Stimulated activated CD4-positive, alpha-beta T cell treated with anti-CD3 and anti-CD28 coated beads, Interleukin-15, amount 100 ng/mL, for 24 hours (primary cell): ENCODE measurements at places on chromosomes 7 and 10.

DNA sequence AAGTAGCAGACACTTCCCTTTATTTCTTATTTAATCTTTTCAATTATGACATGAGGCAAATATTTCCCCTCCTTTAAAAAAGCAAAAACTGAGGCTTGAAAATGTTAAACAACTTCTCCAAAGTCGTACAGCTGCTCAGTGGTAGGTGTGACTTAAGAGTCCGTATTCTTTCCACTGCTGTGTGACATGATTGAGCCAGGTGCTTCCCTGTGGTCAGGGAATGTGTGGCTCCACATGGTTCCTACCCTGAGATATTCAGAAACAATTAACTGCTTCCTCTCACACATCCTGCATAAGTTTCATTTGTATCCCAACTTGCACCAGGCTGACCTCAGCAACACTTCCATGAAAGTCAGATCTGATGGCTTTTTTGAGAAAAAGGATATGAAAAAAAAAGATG is 13.6 kb downstream of the OPALIN start:
- DNase-seq = no peak

DNA sequence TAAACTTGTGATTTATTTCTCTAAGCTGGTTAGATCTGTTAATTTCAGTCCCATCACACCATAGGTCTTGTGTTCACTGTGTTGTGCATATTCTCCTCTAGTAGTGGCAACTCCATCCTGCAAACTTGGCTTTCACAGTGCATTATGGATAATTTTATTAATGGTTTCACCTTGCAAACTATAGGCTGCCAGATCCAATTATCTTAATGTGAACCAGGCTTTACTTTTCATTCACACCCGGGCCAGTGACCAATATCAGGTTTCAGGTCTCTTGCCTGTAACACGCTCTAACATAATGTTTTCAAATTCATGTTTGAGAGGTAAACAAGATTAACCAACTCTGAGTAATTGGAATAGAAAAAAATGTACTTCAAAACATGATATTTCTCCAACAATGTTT is 1293.0 kb downstream of the REEP3 start:
- DNase-seq = no peak

DNA sequence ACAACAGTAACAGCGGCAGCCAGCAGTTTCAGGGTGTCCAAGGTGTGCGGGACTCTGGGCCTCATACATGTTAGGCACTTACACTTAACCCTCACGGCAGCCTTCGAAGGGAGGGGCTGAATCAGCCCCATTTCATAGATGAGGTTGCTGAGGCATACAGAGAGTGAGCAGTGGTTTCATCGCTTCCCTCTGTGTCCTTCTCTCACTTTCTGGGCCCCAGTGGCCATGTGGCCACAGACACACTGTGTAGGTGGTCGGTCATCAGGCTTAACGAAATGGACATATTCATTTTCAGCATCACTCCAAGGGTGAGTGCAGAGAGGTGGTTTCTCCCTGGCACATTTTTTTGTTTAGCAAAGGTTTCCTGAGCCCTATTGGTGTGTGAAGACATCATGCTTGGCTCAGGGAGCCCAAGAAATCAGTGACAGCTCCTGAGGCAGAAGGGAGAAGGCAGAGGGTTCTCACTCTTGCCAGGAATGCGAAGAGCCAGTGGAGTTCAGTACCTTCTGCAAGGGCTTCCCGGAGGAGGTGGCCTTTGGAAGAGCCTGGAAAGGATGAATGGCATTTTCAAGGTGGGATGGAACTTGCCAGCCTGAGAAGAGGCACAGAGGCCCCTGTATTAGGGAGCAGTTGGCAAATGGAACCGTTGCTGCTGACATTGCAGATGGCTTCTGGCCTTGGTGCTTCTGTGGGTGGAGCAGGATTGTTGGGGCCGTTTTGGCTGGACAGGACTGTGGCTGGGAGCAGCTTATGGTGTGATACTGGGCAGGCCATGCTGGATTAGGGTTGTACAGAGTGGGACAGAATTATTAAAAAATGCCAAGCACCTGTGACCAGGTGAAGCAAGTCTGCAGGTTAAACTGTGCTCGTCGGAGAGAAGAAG is 61.7 kb upstream of the PPIF start:
- DNase-seq = peak; percentile 63

GRCh38 chr7:50184271-50184990 is 91.4 kb upstream of the ZPBP start:
- no peak for DNase-seq

GRCh38 chr7:130442601-130443000 is 1.8 kb upstream of the CEP41 start:
- DNase-seq = no peak

- DNase-seq = no peak
Measured at GRCh38 chr10:33937036-33937730, 602.7 kb upstream of the NRP1 start.

DNA sequence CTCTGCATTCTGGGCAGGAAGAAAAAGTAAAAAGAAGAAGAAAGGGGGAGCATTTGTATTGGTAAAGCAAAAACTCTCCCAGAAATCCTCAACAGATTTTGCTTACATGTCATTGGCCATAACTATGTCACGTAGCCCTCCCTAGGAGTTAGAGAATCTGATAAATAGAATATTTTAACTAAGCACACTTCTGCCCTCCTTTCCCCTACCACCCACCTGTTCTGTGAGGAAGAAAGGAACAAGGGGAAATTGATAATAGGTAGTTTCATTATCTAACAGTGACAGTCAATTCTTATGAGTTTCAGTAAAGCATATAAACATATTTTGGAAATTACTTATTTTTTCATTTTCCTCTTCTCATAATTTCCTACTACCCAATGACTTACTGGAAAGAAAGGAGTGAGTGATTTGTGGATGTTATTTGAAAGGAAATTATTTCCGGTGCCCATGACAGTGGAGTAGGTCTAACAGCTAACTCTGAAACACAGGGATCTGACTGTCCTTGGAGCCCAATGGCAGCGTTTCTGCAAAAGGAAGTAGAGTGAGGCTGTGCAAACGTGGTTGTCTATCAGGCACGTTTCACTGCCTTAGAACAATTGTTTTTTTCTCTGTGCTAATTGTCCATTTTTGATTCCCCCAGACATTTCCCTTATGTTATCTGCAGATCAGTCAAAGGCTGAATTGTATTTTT is 128.6 kb upstream of the MDFIC start:
- peak; percentile 41 for DNase-seq

- no peak for DNase-seq
Measured at GRCh38 chr7:43307522-43307921, 195.1 kb downstream of the HECW1 start.

DNA sequence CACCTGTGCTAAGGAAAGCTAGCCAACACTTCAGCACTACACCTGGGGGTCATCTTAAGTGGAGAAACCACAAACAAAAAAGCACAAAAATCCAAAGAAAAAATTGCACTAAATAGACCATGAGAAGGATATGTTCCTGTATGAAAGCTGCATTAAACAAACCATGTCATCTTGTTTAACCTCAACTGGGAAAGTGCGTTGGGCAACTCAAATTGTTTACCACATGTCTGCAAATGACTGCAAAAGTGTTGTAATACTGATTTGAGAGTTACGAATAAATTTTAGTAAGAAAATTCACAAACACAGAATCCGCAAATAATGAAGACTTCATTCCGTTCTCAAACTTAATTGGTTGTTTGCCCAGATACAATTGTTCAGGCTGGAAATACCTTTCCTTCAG is 111.9 kb upstream of the EGFR start:
- DNase-seq = no peak

DNA sequence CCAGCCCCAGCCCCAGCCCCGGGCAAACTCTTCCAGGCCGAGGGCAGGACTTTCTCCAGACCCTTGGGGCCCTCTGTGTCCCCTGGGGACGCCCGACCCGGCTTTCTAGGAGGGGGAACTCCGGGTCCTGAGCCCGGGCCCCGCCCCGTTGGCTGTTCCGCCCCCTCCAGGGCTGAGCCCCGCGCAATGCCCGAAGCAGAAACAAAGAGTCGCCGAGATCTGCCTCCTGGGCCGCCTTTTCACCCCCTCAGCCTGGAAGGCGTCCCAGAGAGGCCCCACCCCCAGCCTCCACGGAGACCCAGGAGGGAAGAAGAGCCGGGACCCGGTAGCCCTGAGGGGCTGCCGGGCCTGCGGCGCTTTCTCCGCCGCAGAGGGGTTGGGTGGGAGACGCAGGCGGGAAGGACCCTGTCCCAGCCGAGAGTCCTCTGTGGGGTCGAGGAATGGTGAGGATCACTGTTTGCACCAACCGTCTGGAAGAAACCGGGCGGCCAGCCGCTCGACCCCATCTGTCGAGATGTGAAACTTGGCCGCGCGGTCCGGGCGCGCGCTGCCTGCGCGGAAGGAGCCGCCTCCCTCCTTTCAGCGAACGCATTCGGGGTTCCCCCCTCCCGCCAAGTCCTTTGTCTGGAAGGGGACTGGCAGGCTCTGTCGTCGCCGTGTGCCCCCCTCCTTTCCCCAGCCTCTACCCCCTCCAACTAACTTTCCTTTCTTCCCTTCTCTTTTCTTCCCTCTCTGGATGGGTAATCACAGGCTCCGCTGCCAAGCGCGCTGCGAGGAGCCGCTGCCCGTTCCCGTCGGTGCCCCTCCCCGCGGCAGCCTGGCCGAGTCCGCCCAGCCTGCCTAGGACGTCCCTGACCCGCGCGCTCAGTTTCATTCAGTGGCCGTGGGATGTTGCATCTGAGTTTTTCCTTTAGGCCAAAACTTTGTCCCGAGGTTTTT is 10.2 kb downstream of the EN2 start:
- no peak for DNase-seq

DNA sequence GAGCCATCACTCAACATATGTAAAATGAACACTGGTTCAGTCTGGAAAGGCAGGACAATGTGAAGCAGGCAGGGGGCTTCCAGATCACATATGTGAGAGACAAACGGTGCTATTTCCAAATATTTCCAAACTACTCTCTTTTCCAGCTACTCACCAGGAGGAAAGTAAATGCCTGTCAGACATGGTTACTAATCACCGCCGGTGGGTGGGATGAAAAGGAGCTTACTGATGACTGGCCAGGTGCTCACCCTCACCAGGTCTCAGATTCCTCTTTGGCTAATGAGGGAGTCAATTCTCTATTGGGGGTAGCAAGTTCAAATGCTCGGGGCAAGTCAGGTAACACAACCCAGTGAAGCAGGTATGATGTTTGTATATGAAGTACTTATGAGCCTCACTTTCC is 9.7 kb upstream of the MSMB start:
- DNase-seq = no peak

GRCh38 chr10:6112893-6113292 is 24.1 kb downstream of the RBM17 start:
- DNase-seq = no peak

DNA sequence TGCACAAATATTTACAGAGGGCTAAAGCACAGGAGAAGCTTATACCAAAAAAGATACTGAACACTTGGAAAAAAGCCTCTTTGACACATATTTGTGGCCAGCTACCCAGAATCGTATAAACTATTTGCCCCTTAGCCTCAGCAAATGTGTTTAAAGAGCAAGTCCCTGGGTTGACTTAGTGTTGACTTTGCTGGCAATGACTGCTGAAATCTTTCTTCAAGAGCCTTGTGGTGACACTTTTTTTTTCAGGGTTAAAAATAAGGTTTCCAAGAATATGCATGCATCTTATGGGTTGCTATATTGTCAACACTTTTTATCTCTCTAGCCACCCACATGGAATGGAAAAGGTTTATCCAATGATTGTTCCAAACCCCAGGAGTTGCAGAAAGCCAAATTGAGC is 14.9 kb upstream of the PLEKHS1 start:
- no peak for DNase-seq

DNA sequence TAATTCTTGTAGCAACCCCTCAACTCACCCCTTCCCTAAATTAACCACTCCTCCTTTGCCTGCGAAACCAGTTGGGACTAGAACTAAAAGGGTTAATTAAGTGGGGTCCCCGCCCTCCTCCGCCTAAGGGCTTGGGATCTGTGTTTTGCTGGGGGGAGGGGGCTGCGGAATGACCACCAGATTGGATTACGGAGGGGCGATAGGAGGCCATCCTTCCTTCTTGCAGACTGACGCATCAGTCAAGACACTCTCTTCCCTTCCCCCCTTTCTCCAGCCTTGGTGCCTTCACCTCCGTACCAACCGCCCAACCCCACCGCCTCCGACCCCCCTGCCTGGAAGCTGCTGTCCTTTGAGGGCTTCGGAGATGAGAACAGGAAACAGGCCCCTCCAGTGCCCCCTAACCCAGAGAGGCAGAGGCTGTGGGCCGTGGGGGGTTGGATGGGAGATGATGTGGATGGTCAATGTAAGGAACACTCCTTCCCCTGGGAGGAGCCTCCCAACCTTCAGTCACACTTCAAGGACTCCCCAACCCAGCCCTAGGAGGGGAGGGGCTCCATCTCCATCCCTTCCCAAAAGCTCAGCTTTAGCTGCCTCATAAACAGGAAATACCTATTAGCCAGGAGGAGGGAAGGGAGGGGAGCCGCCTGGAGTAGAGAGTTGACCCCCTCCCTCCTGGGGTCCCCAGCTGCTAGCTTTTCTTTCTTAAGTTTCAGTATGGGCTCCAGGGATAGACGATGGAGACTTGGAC is 997 bp upstream of the LDB1 start:
- peak; percentile 28 for DNase-seq

GRCh38 chr10:6254201-6254600 is 51.5 kb downstream of the PFKFB3 start:
- DNase-seq = no peak

- no peak for DNase-seq
Measured at GRCh38 chr10:113746217-113746957, 5.1 kb upstream of the PLEKHS1 start.

GRCh38 chr10:17867056-17867455 is 57.9 kb downstream of the MRC1 start:
- no peak for DNase-seq

DNA sequence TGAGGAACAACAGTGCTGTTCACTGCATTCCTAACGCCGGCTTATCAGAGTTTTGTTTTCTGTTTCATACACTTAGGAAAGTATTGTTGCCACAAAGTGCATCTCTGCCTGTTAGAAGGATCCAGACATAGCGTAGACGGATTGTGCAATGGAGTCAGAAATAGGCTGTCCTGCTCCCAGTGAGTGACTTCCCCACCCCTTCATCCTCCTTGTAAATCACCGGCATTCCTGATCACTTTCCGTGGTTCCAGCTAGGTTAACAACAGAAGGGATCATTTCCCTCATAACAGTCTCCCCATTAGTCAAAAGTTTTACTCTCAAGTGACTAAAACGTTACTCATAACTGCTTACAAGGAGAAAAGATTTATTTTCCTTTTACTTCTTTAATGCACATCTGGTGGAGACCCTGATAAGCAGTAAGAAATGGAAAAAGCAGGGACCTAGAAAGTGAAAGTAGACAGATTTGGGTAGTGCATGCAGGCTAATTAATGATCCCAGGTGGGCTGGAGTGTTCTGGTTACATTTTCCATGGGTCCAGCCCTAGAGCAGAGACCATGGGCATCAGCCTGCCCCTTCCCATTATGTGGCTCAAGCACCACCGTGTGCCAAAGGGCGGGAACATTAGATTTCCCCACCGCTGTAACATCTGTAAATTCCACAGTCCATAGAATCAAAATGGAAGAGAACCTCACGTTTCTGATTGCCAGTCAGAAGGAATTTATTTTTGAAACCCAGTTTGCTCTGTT is 395.1 kb upstream of the GALNT17 start:
- no peak for DNase-seq

DNA sequence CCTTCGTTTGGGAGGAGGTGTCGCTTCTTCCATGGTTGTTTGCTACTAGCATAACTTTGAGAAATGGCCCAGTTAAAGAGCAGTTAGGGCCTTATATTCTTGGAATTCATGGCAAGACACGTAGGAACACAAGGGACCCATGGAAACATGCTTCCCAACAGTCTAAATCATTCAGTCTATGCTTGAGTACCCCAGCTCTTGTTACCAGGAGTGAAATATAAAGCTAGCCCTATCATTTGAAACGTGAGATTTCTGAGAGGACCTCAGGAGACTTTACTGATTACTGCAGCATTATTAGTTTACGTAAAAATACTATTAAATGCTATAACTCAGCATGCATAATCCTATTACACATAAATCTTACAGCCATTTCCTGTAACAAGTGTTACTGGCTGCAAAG is 328.6 kb upstream of the CDC14C start:
- no peak for DNase-seq
